GM13977 (cell line): ENCODE measurements at places on chromosomes 12 and 14.

DNA sequence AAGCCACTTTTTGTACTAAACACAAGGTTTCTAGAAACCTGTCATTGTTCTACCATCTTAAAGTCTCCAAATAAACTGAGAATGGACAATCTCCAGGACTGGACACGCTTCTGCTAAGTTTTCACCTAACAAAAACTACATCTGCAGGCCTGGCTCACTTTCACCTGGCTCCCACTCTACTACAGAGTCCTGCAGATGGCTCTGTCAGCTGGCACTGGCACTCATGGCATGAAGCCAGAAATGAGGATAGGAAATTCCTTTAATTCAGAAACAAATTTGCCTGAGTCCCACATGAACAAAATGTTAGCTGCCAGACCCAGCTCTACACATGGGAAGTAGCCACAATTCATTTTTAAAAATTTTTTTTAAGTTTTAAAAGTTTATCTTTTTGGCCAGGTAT is 42.1 kb downstream of the STXBP6 start:
- no peak for DNase-seq

DNA sequence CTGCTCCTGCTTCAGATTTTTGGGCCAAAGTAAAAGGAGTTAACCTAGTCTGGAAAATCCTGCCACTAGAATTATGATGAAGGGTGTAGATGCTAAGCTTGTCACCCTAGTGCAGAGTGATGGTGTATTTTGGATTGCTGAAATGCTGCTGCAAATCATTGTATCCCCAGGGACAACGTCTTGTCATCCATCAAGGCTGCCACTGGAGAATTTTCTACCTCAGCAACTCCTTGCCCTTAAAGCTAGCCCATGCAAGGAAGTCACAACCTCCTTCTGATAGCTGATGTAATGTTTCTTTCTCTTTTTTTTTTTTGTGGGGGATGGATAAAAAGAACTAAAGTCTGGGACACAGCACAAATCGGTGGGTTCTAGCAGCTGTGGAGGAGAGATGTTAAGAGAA is 139.4 kb upstream of the FRMD6 start:
- DNase-seq = no peak

- DNase-seq = no peak
Observed at GRCh38 chr14:101920271-101920670, 44.1 kb upstream of the DYNC1H1 start.

GRCh38 chr14:63431466-63431865 is 111.7 kb downstream of the PPP2R5E start:
- DNase-seq = no peak

GRCh38 chr14:105581551-105582341 is 55.4 kb downstream of the TMEM121 start:
- peak; percentile 62 for DNase-seq

DNA sequence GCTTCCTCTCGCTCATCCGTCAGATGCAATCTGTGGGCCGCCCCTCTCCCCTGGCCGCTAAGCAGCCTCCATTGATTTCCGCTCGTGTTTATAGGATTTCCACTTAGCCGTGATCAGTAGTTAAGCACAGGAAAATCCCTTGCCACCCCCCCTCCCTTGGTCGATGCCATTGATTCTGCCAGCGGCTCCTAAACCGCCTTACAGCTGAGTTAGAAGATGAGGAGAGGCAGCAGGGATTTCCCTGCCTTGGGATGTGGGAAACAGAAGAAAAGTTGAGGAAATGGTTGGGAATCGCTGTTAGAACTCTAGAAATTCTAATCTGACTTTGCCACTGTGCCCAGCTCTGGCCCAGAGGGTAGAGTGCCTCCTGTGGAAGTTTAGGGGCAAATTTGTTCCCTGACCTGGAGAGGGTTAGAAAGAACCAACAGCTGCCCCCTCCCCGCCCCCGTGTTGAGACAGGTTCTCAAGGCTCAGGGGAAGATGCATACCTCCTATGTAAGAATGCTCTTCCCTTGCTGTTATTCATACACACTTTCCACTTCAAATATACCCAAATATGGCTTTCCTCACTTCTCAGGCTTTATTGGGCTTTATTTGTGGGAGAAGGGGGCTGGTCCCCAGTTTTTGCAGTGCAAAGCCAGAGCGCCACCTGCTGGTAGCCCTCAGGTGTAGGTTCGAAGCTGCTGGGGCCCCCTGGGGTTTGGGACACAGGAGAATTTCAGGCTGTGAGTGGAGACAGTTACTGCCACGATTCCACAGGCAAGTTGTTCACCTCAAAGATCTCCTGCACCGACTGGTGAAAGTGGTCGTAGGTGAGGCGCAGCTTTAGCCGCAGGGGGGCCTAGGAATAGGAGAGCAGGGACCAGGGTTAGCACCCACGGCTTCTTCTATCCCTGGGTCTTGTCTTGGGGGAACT is 3.2 kb downstream of the THTPA start:
- DNase-seq = peak; percentile 60

DNA sequence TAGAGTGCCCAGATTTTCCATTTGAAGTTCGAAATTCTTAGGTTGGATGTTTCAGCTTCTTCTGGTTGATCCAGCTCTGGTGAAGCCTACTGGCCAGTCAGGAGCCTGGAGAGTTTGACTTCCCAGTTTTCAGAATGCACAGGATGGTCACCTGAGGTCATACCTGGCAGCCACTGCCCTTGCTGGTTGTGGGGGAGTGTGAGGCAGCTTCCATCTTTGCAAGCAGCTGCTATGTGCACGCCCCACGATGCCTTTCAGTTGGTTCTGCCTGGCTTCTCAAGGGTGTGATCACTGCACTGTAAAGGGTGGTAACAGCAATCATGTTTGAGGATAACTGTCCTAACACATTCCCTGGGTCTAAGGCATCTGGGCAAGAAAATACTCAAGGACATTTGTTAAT is 15.4 kb downstream of the CCDC92 start:
- DNase-seq = no peak

DNA sequence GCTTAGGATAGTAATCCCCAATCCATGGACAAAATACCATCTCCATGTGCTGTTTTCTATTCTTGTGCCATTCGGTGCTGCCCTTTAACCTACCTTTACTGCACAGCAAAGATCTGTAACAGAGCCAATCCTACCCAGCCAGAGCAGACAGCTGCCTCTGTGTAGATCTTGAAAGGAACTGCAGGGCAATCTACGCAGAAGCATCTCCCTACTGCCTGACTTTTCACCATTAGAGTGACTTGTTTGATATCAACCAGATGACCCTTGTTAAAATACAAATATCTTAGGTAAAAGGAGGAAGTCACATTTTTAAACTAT is 33.9 kb upstream of the PPM1A start:
- no peak for DNase-seq

- no peak for DNase-seq
Observed at GRCh38 chr12:69904777-69905176, 79.8 kb downstream of the MYRFL start.

- DNase-seq = no peak
Observed at GRCh38 chr12:53733807-53734200, 6.6 kb upstream of the CALCOCO1 start.

- no peak for DNase-seq
Observed at GRCh38 chr12:117525766-117526165, 164.3 kb upstream of the NOS1 start.

DNA sequence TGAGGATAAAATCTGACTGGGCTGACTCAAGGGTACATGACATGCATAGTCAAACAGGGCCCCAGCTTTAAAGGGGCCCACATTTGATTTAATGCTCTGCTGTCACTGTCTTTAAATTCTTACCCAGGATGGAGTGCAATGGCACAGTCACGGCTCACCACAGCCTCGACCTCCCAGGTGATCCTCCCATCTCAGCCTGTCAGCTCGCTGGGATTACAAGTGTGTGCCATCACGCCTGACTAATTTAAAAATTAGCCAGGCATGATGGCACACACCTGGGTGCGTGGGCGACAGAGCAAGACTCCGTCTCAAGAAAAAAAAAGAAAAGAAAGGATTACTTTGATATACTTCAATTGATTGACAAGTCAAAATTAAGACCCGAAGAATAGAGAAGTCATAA is 9.2 kb upstream of the PLBD1 start:
- no peak for DNase-seq

- DNase-seq = no peak
Observed at GRCh38 chr14:53390008-53390407, 236.9 kb upstream of the DDHD1 start.

DNA sequence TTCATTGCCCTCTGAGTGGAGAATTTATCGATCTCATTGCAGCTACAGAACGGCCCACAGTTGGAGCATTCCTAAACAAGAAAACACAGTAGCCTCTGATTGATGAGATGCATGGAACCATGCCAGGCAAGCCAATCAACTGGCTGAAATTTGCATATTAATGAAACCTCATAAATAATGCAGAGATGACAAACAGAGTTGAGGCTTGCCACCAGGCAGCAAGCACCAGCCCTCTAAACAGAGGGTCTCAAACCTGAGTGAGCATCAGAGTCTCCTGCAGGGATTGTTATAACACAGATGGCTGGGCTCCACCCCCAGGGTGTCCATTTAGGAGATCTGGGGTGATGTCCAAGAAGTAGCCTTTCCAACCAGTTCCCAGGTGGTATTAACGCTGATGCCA is 60.9 kb upstream of the CMKLR1 start:
- DNase-seq = no peak

DNA sequence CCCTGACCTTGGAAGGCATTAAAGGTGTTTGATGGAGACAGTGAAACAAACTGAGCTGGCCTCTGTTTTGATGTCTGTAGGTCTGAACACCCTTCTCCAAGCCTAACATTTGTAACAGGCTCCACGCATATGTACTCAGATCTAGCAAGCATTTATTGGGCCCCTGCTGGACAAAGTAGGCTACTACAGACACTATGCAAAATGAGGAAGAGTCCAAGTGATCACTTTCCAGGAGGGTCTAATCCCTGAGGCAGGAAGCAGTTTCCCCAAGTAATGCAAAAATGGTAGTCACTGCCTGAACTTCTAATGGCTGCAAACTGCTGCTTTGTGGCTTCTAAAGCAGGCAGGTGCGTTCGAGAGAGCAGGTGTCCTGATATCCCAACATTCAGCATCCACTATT is 405.8 kb downstream of the MED13L start:
- DNase-seq = peak; percentile 31

DNA sequence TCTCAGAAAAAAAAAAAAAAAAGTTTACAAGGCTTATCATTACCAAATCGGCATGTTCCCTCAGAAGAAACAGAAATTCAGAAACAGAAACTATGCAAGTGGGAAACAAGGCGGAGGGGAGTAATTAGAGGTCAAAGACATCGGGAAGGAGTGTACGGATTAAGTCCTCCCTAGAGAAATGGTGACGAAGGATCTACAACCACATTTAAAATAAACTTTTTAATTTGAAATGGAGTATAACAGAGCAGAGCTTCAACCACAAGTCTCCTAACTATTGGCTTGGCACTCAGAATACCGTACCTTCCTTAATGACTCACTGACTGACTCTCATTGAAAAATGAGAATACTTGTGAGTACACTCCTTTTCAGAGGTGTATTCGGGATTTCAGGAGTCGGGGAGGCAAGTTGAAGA is 908 bp downstream of the ENTPD5 start:
- DNase-seq = peak; percentile 62

GRCh38 chr14:92607702-92608429 is 94.3 kb downstream of the RIN3 start:
- no peak for DNase-seq

DNA sequence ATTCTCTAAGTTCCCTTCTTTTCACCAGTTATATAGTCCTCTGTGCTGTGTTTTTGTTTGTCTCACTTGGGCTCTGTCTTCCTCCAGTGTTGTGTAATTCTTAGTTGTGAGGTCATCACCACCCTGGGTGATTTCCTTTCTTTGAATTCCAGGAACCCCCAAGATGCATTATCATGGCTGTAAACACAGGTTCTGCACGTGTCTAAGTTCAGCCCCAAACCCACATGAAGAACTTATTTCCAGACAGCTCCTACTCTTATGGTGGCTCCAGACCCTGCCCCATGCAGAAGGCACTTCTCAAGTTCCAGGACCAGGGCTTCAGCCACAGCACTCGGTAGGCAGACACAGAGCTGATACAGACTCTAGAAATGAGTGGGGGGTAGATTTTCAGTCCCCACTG is 560.5 kb downstream of the BCL11B start:
- no peak for DNase-seq
